Activated naive CD8-positive, alpha-beta T cell treated with anti-CD3 and anti-CD28 coated beads for 36 hours (primary cell): ENCODE measurements at places on chromosomes 11 and 22.

- no peak overlapping the region for H3K27ac ChIP-seq
- DNase-seq = no peak
- H3K36me3 ChIP-seq = no peaks in the 10 kb centered on the region
- no peak overlapping the region for H3K4me3 ChIP-seq
- peaks cover 23% of the 10 kb centered on the region for H3K27me3 ChIP-seq
Measured at GRCh38 chr11:94513091-94513490, 830 bp downstream of the C11orf97 start.

- peaks cover 23% of the 10 kb centered on the region for H3K36me3 ChIP-seq
- no peaks in the 10 kb centered on the region for H3K27me3 ChIP-seq
- DNase-seq = no peak
- no peak overlapping the region for H3K27ac ChIP-seq
Measured at GRCh38 chr22:46695346-46696228, 42.5 kb downstream of the CERK start.

- no peak overlapping the region for H3K4me3 ChIP-seq
- H3K36me3 ChIP-seq = no peaks in the 10 kb centered on the region
- DNase-seq = no peak
- no peaks in the 10 kb centered on the region for H3K27me3 ChIP-seq
- H3K27ac ChIP-seq = no peak overlapping the region
Measured at GRCh38 chr11:37110385-37110784, 512.3 kb upstream of the RAG2 start.

DNA sequence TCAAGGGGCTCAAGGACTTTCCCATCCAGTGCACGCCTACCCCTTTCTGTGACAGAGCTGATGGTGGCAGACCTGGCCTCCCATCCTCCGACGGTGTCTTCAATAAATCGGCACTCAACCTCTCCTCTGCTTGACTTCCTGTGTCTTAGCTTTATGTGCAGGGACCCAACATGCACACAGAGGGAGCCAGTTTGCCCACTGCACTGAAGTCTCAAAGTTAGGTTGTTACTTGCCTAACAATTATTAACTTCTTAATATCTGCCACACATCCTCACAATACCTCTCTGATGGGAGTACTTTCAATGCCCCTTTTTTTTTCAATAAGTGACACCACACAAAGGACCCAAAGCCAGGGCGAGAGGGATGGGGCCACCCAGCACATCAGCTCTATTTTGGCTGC lies 3.6 kb downstream of the IZUMO1R start:
- H3K27ac ChIP-seq = no peak overlapping the region

GRCh38 chr11:57511741-57512430 lies 3.6 kb downstream of the SLC43A1 start:
- no peaks in the 10 kb centered on the region for H3K27me3 ChIP-seq
- no peak for DNase-seq
- no peak overlapping the region for H3K4me3 ChIP-seq
- peak overlapping the region; percentile 77 for H3K27ac ChIP-seq
- peaks cover 30% of the 10 kb centered on the region for H3K4me1 ChIP-seq

- H3K27me3 ChIP-seq = no peaks in the 10 kb centered on the region
- H3K36me3 ChIP-seq = peaks cover 25% of the 10 kb centered on the region
- H3K4me1 ChIP-seq = peaks cover 7% of the 10 kb centered on the region
- DNase-seq = no peak
Measured at GRCh38 chr22:18087350-18087855, 9.6 kb downstream of the PEX26 start.

DNA sequence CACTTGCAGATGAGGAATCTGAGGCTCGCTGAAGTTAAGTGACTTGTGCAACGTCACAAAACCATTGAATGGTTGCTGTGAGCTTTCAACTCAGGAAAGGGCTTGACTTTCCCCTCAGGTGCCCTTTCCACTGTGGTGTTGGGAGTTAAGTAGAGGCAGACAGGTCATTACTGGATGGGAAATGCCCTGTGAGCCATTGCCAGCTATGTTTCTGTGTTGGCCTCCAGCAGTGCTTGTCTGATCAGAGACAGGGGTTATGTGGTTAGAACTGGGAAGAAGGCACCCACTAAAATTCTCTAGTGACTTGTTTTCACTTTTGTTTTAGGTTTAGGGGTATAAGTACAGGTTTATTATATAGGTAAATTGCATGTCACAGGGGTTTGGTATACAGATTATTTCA lies 96.6 kb downstream of the FDX1 start:
- peaks cover 7% of the 10 kb centered on the region for H3K4me1 ChIP-seq
- no peak overlapping the region for H3K4me3 ChIP-seq
- no peak overlapping the region for H3K27ac ChIP-seq
- no peaks in the 10 kb centered on the region for H3K27me3 ChIP-seq
- DNase-seq = no peak
- H3K36me3 ChIP-seq = no peaks in the 10 kb centered on the region

DNA sequence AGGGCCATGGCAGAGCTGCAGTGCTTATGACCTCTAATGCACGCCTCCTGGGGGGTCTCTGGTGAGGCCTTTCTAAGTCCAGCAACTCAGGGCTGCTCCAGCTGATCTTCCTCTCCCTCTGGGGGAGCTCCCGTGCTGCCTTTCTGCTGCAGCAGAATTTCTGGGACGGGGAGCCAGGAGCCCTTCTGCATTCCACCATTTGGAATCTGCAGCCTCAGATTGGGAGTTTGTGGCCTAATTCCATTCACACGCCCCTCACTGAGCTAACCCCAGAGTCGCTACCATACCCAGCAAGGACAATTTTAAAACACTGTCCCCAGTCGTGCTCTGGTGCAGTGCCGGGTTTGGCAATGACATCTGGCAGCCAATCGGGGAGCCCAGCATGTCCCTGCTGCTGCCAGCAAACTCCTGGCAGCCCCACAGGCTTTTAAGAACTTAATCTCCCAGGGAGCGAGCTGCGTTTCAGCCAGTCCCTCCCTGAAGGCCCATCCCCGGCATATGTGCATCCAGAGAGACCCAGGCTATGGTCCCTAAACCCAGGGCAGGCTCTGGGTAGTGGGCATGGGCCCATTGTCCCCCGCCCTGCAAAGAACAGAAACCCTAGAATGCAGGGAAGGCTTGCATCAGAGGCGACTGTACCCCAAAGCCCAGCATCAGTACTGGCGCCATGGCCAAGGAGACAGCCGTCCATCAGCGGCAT lies 4.7 kb downstream of the SHANK2 start:
- DNase-seq = no peak
- H3K4me3 ChIP-seq = no peak overlapping the region
- no peak overlapping the region for H3K27ac ChIP-seq
- no peaks in the 10 kb centered on the region for H3K36me3 ChIP-seq

DNA sequence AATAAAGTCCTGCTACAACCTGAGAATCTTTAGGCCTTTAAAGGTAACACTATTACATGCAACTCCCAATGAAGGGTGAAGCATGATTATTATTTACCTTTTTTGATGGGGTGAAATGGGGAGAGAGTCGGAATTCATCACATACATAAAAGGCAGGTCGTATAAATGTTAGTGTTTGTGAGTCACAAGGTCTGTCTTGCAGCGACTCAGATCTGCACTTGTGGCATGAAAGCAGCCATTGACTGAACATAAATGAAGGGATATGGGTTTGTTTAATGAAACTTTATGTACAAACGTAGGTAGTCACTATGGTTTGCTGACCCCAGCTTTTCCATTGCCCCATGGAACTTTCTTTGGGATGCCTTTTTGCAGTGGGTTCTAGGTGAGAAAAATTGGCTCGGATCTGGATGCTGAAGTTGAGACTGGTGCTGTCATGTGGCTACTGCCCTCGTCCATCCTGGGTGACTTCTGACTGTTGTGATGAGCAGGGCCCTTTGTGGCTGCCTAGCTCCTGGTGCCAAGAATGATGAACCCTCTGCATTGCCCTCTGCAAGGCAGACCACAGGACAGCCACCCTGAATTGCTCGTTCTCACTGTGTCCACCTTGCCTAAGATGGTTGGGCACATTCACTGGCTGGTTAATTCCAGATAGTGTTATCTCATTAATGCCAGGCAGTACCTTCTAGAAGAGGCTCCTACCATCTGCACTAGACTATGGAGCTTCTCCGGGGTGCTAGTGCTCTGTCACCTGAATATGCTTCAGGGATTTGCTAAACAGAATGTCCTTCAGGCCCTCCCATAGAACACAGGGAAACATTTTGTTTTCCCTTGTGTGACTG lies 11.3 kb downstream of the GGTLC2 start:
- no peak for DNase-seq

GRCh38 chr11:35523331-35523768 lies 2.1 kb downstream of the PAMR1 start:
- H3K4me1 ChIP-seq = peaks cover 4% of the 10 kb centered on the region
- no peak for DNase-seq
- H3K4me3 ChIP-seq = no peak overlapping the region

- no peak overlapping the region for H3K4me3 ChIP-seq
- no peak overlapping the region for H3K27ac ChIP-seq
- DNase-seq = no peak
- H3K36me3 ChIP-seq = no peaks in the 10 kb centered on the region
- H3K4me1 ChIP-seq = no peaks in the 10 kb centered on the region
Measured at GRCh38 chr11:10640308-10640707, 53.2 kb downstream of the IRAG1 start.

GRCh38 chr22:29154364-29155048 lies 51.2 kb upstream of the EMID1 start:
- no peaks in the 10 kb centered on the region for H3K36me3 ChIP-seq
- peak; percentile 79 for DNase-seq
- H3K27ac ChIP-seq = no peak overlapping the region

DNA sequence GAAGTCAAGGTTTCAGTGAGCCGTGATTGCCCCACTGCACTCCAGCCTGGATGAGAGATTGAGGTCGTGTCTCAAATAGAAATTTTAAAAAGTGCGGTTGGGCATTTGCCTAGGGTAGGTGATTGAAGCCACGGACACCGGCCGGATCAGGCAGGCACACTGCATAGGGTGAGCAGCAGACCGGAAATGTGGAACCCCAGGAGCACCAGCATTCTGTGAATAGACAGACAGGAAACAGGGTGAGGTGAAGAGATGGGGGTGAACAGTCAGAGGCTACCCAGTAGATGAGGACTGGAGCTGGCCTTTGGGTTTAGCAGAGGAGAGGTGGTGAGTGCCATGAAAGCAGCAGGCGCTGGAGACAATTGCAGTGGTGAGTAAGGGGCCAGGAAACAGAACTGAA lies 43.5 kb downstream of the PPFIA1 start:
- H3K4me1 ChIP-seq = peaks cover 6% of the 10 kb centered on the region
- peaks cover 20% of the 10 kb centered on the region for H3K36me3 ChIP-seq
- H3K4me3 ChIP-seq = no peak overlapping the region
- H3K27me3 ChIP-seq = no peaks in the 10 kb centered on the region
- DNase-seq = no peak

DNA sequence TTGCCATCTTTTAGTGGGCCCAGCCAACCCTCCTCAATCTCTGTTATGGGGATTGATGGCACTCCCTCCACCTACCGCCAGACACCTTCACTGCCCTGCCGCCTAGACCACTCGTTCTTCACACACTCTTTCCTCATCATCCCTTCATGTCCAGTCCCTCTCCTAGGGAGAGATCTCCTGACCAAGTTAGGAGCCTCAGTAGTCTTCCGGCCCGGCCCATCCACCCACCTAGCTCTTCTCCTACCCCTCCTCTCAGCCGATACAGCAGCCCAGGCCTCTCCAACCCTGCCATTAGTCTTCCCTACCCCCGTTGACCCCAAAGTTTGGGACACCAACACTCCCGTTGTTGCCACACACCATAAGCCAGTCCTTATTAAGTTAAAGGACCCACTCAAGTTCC lies 11.0 kb upstream of the OR56A3 start:
- H3K27ac ChIP-seq = no peak overlapping the region
- DNase-seq = no peak

DNA sequence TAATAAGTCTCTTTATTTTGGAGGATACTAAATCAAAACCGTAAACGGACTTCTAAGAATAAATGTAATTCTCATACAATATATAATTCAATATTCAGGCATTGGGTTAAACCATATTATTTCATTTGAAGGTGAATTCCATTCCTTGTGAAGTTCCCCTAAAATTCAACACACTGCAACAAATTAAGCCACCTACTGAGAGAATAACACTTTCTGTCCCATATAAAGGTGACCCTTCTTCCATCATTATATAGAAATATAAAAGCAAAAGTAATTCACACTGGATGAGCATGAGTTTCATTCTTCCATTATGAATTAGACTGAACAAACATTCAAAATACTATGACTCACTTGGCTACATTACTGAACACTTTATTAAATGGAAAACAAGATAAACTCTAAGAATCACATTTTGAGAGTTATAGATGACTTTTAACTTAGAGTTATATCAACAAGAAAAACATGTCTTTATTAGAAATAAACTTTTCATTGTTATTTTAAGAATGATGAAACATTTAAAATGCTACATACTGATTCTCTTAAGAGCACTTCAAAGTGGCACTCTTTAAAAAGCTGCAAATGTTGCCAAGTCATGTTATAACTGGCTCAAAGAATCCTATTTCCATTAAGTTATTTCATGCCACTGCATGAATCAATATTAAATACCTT lies 2.8 kb downstream of the SESN3 start:
- no peak for DNase-seq
- H3K27me3 ChIP-seq = no peaks in the 10 kb centered on the region
- peak overlapping the region; percentile 61 for H3K4me3 ChIP-seq
- no peak overlapping the region for H3K27ac ChIP-seq
- H3K4me1 ChIP-seq = peaks cover 32% of the 10 kb centered on the region

GRCh38 chr11:113178381-113179070 lies 135.9 kb upstream of the TTC12 start:
- no peak overlapping the region for H3K4me3 ChIP-seq
- H3K27me3 ChIP-seq = peaks cover 9% of the 10 kb centered on the region
- H3K27ac ChIP-seq = no peak overlapping the region
- no peaks in the 10 kb centered on the region for H3K4me1 ChIP-seq
- H3K36me3 ChIP-seq = no peaks in the 10 kb centered on the region

- no peak for DNase-seq
- no peak within 1 kb of the TSS for H3K4me3 ChIP-seq
- H3K4me1 ChIP-seq = peaks cover 4% of the 10 kb centered on the region
- peaks cover 16% of the 10 kb centered on the region for H3K27me3 ChIP-seq
- no peaks in the 10 kb centered on the region for H3K36me3 ChIP-seq
Measured at GRCh38 chr11:61950035-61950547, at the start of gene BEST1. BEST1 (plus strand) TSS chr11:61950351; CDS start chr11:61951807, 1,456 bp downstream.

- no peak for DNase-seq
- no peak overlapping the region for H3K27ac ChIP-seq
- H3K4me1 ChIP-seq = peaks cover 31% of the 10 kb centered on the region
- no peak overlapping the region for H3K4me3 ChIP-seq
Measured at GRCh38 chr11:86274503-86274902, 27.5 kb upstream of the HIKESHI start.

DNA sequence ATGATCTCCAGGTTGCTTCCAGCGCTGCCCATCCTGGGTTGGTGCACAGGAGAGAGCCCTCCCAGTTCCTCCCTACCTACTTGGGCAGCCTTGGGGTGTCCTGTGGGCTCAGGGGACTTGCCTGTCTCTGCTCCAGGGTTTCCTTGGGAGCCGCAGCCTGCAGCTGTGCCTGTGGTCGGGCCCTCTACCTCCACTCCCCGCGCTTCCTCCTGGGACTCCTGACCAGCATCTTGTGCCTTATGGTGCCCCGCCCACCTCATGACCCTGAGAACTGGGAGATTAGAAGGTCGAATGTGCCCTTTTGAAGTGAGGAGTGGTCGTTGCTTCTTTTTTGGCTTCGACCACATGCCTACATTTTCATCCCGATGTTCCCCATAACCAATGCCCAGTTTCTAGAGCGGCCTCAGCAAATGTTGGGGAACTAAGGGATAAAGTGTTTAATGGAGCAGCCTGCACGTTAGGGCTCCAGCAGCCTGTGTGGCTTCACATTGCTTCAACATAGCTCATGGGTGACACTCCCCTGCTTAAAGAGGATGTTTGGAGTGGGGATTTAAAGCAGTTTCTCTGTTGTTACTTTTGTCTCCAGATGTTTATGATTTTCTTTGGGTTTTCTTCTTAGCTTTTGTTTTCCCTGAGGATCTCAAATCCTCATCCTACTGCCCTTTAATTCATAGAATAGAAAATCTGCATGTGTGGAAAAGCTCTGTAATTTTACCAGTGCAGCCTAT lies 248.8 kb downstream of the TBC1D22A start:
- no peaks in the 10 kb centered on the region for H3K4me1 ChIP-seq
- H3K4me3 ChIP-seq = no peak overlapping the region
- DNase-seq = no peak
- no peak overlapping the region for H3K27ac ChIP-seq
- H3K27me3 ChIP-seq = no peaks in the 10 kb centered on the region
